ENCODE measurements at places on chromosomes 12 and 14.

DNA sequence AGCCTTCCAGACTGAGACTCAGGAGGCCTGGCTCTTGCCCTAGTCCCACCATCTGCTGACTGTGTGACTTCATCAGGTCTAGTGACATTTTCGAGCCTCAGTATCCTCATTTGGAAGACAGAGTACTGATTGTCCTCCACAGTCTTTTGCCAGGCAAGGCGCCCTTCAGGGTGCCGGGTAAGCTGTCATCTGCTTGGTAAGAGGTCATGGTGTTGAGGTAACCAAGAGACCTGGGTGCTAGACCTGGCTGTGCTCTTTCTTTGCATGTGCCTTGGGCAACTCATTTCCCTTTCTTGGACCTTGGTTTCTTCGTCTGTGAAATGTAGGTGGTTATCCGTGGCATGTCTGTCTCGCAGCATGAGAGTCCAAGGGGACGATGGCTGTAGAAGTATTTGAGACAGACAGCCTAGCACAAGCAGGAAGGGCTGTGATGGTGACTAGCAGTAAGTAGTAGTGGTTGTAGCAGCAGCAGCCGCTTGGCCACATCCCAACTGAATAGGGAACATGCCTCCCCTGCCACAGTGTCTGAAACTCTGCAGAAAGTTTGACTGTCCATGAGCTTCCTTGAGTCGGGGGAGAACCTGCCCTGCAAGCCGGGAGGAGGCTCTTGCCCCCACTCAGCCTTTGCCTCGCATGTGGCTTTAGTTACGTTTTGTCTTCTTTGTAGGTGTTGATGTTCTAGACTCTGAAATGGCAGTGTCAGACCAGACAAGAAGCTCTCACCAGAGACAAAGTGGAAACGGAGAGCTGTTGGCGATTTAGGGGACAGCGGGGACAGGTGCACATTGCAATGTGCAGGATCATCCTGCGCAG is 40.3 kb downstream of the EVL start:
- no peak for DNase-seq

- no peak for DNase-seq
These were observed 26.2 kb downstream of the MNAT1 start for GRCh38 chr14:60760644-60761364.

- DNase-seq = no peak
These were observed 2.7 kb downstream of the APPL2 start for GRCh38 chr12:105233041-105233905.

DNA sequence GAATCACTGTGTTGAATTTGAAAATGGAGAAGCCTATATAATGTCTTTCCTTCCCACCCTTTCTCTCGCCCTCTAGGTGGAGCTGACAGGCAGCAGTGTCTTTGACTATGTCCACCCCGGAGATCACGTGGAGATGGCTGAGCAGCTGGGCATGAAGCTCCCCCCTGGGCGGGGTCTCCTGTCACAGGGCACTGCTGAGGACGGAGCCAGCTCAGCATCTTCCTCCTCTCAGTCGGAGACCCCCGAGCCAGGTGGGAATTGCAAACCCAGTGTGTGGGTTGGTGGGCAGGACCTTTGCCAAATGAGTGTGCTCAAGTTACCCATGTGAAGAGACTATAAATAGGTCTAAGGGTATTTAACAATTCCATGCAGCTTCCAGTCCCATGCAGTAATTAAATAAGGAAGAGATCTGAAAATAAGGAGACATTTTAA is 274.7 kb downstream of the EGLN3 start:
- DNase-seq = no peak

- no peak for DNase-seq
These were observed 25.1 kb downstream of the UBR7 start for GRCh38 chr14:93232159-93232558.

DNA sequence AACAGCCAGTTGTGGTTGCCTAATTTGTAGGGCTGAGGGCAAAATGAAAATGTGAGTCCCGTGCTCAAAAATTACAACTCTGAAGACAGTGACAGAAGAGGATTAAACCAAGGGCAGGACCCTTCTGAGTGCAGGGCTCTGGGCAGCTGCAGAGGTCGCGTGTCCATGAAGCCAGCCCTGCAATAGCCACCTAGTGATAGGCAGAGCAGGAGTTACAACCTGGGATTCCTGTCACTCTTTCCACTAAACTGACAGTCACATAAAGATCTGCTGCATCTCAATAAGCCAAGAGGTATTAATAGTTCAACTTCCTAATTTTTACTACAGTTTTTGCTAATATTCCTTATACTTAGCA is 94.1 kb downstream of the SLC2A13 start:
- DNase-seq = no peak

DNA sequence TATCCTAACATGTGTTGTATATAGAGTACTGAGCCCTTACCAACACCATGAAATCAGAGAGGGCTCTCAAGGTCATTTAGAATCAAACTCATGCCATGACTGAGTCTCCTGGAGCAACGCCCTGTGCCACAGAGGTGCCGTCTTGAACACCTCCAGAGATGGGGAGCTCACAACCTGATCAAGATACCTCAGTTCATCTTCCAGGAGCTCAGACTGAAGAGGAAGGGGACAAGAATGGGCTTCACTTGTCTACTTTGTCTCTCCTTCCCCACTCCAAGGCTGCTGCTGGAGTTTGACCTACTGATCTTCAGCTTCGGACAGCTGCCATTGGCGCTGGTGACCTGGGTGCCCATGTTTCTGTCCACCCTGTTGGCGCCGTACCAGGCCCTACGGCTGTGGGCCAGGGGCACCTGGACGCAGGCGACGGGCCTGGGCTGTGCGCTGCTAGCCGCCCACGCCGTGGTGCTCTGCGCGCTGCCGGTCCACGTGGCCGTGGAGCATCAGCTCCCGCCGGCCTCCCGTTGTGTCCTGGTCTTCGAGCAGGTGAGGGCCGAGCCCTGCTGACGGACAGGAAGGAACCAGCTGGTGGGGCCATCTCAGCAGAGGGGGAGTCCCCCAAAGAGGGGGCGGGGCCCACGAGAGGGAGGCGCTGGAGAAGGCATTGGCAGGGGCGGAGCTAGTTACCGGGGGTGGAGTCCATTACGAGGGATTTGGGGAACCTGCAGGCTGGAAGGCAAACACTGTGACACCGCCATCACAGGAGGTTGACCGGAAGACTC is 12.0 kb downstream of the SOAT2 start:
- no peak for DNase-seq

- no peak for DNase-seq
These were observed 40.5 kb downstream of the PRMT8 start for GRCh38 chr12:3531496-3531895.

Data from activated CD4-positive, alpha-beta T cell treated with anti-CD3 and anti-CD28 coated beads for 1 hour (primary cell).